ENCODE measurements at places on chromosomes 2 and 18.
A peak's percentile ranks its signal among the peaks of the same experiment; 100 is the strongest.

DNA sequence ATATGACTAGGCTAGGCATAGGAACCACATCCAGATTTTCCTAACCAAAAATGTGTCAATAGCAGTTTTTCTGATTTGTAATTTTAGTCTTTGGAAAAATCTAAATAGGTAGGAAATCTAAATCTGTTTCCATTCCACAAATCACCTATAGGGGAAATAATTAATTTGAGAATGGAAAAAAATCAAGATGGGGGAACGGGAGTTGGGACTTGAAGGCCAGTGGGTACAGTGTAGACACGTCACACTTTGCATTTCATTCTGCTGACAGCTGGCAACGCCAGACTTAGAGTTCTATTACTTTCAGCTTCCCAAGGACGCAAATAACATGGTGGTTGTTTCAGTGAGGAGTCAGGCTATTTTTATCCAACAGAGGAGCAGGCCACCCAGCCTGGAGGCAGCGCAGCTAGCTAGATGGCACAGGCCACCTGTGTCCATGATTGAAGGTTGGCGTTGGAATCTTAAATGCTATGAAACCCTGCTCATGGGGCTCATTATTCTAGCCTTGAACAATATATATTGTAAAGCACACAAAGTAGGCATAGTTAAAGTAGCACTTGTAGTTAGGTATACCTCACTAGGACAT, 23.4 kb downstream of the HNRNPA3 start:
- H3K4me3 ChIP-seq, result no peak overlapping the region
- no peak overlapping the region for H3K27ac ChIP-seq
- peaks cover 19% of the 10 kb centered on the region for H3K36me3 ChIP-seq
- no peak for DNase-seq
- no peaks in the 10 kb centered on the region for H3K27me3 ChIP-seq

- H3K4me1 ChIP-seq, result no peaks in the 10 kb centered on the region
- no peak for DNase-seq
- peak overlapping the region; percentile 17 for H3K27ac ChIP-seq
- H3K27me3 ChIP-seq, result no peaks in the 10 kb centered on the region
Measured at GRCh38 chr2:228875152-228875900, 395.8 kb downstream of the PID1 start.

DNA sequence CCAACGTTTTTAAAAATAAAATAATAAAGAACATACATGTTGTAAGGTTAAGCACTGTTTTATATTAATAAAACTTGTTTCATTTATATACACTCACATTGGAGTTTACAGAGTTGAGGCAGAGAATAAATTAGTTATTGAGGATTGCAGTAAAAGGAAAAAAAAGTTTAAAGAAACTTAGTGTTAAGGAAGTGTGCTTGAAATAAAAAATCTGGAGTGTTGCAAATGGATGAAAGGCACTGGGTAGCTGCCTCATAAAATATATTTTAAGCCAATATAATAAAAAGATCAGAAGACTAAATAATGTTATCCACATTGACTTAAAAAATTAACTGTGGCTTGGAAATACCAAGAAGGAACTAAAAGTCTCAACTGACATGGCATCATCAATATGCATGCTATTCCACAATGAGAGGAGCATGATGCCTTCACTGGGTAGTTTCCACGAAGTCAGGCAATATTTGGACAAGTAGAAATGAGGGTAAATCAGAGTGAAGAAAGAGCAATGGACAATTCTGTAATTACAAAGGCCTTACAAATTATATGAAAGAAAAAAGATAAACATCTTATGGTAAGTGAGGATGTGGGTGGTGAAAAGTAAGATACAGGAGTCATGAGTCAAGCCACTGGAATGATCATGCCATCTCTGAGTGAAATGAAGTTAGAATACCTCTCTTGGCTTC, 2.5 kb downstream of the GALNT3 start:
- H3K36me3 ChIP-seq, result no peaks in the 10 kb centered on the region
- peak; percentile 22 for DNase-seq
- no peaks in the 10 kb centered on the region for H3K4me1 ChIP-seq
- no peaks in the 10 kb centered on the region for H3K27me3 ChIP-seq
- H3K27ac ChIP-seq, result no peak overlapping the region

DNA sequence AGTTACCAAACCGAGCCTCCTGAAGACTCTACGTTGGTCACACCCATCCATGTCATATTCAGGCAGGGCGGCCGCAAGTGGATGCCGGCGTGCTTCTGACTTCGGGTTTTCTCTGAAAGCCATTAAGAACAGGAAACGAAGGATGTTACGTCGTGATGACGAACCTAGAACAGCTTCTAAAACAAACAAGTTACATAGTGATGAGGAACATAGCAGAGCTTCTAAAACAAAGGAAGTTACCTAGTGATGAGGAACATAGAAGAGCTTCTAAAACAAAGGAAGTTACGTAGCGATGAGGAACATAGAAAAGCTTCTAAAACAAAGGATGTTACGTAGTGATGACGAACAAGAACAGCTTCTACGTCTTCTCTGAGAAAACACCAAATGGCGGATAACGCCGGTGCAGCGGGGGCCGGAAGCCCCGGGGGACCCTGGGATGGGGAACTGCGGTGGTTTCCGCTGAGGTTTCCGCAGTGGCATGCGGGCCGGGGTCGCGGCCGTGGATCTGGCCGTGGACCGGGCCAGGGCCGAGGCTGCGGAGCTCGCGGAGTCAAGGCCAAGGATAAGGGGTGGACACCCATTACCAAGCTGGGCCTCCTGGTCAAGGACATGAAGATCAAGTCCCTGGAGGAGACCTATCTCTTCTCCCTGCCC, 141.1 kb downstream of the SOCS6 start:
- no peak overlapping the region for H3K4me3 ChIP-seq
- H3K27ac ChIP-seq, result no peak overlapping the region
- no peaks in the 10 kb centered on the region for H3K36me3 ChIP-seq
- DNase-seq, result no peak

DNA sequence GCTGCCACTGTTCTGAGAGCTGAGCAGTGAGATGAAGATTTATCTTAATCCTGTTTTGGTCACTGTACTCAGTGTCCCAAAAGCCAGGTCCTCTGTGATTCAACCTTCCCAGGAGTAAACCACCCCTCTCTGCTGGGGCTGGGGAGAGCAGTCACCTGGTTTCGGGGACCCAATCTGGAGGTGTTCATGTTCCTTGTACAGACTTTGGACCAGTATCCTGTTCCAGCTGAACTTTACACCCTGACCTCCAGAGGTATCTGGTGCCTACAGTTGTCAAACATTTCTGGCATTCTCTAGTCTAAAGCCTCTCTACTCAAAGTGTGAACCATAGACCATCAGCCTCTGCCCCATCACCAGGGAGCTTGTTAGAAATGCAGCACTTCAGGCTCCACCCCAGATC, 22.1 kb downstream of the CERS6 start:
- no peaks in the 10 kb centered on the region for H3K27me3 ChIP-seq
- no peaks in the 10 kb centered on the region for H3K4me1 ChIP-seq
- no peaks in the 10 kb centered on the region for H3K36me3 ChIP-seq
- no peak overlapping the region for H3K27ac ChIP-seq

DNA sequence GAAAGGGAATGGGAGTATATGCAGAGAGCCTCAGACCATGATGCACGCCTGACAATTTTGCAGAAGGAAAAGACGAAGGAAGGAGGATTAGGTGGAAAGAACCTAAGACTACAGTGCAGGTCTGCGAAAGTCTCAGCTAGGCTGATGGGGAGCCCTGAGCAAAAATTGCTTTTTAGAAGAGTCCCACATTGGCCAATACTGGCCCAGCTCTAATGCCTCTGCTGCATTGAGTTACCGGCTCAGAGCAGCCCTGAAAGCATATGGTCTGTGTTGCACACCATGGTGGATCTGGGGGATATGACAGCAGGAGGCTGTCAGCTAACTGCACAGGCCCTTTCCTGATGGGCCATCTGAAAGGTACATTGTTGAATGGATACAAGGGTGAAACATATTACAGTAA, 48.3 kb upstream of the CAVIN2 start:
- no peaks in the 10 kb centered on the region for H3K36me3 ChIP-seq
- no peaks in the 10 kb centered on the region for H3K27me3 ChIP-seq

- no peak for DNase-seq
- H3K27ac ChIP-seq, result no peak overlapping the region
- peaks cover 10% of the 10 kb centered on the region for H3K4me1 ChIP-seq
- no peak overlapping the region for H3K4me3 ChIP-seq
- no peaks in the 10 kb centered on the region for H3K27me3 ChIP-seq
Measured at GRCh38 chr2:15729709-15730544, 138.3 kb downstream of the DDX1 start.

- H3K36me3 ChIP-seq, result no peaks in the 10 kb centered on the region
- no peak overlapping the region for H3K4me3 ChIP-seq
- no peak overlapping the region for H3K27ac ChIP-seq
- no peaks in the 10 kb centered on the region for H3K4me1 ChIP-seq
- H3K27me3 ChIP-seq, result no peaks in the 10 kb centered on the region
Measured at GRCh38 chr2:196191541-196191940, 20.2 kb upstream of the STK17B start.

DNA sequence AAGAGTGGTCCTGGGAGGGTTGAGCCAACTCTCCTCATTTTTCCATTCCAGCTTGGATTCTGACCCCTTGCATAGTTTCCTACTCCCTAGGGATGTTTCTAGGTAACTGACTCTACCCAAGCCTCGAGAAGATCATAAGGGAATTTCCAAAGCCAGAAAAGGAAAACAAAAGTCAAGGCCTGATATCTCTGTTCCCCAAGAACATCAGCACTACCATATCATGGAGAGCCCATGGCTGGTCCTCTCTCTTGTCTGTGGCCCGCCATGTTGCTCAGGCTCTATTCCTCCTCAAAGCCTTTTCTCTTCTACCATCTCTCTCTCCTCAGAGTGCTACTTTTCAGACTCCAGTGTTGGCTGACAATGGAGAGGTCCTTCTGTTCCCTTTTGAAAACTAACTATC, 99.6 kb upstream of the KLF7 start:
- no peak overlapping the region for H3K27ac ChIP-seq
- H3K4me3 ChIP-seq, result no peak overlapping the region
- no peaks in the 10 kb centered on the region for H3K36me3 ChIP-seq
- no peaks in the 10 kb centered on the region for H3K4me1 ChIP-seq
- H3K27me3 ChIP-seq, result no peaks in the 10 kb centered on the region

GRCh38 chr18:74930616-74931015, 278.3 kb downstream of the PTGR3 start:
- DNase-seq, result no peak
- H3K4me3 ChIP-seq, result no peak overlapping the region
- no peaks in the 10 kb centered on the region for H3K4me1 ChIP-seq
- H3K27ac ChIP-seq, result no peak overlapping the region
- no peaks in the 10 kb centered on the region for H3K36me3 ChIP-seq

GRCh38 chr2:169119123-169119760, 49.9 kb downstream of the DHRS9 start:
- no peak for DNase-seq
- H3K4me1 ChIP-seq, result no peaks in the 10 kb centered on the region
- no peak overlapping the region for H3K27ac ChIP-seq
- H3K36me3 ChIP-seq, result peaks cover 2% of the 10 kb centered on the region
- no peak overlapping the region for H3K4me3 ChIP-seq
- no peaks in the 10 kb centered on the region for H3K27me3 ChIP-seq

- DNase-seq, result no peak
- peak overlapping the region; percentile 56 for H3K27ac ChIP-seq
- H3K27me3 ChIP-seq, result no peaks in the 10 kb centered on the region
- H3K4me3 ChIP-seq, result no peak overlapping the region
Measured at GRCh38 chr2:188902901-188903491, 71.2 kb upstream of the COL3A1 start.

Data from trophoblast cell (in vitro differentiated cells and primary cell).